Foreskin keratinocyte (primary cell): ENCODE measurements at places on chromosomes 6 and 20. TPM values are rescaled to one million over a fixed set of nuclear protein-coding genes. Genes with fewer than 3 reads are reported as not detected.

The FRS3 gene
- 2.7 and 2.8 TPM in 2 replicates for polyA plus RNA-seq

The TMC2 gene
- polyA plus RNA-seq = not detected in 2 replicates

The RANBP9 gene
- 14.4 and 15.2 TPM in 2 replicates for polyA plus RNA-seq

The OR2B2 gene
- not detected in 2 replicates for polyA plus RNA-seq

The ARHGAP18 gene
- 12.4 and 15.7 TPM in 2 replicates for polyA plus RNA-seq

The BTN1A1 gene
- not detected in 2 replicates for polyA plus RNA-seq

The CTAGE9 gene
- not detected in 2 replicates for polyA plus RNA-seq

The ELOVL4 gene
- 4.7 and 5.2 TPM in 2 replicates for polyA plus RNA-seq

The FAM83B gene
- polyA plus RNA-seq = 1.1 and 1.9 TPM in 2 replicates

The PDSS2 gene
- polyA plus RNA-seq = 8.7 and 9.2 TPM in 2 replicates

The ULBP1 gene
- 0.93 and 2.9 TPM in 2 replicates for polyA plus RNA-seq

The RCAN2 gene
- polyA plus RNA-seq = not detected in 2 replicates

The PRICKLE4 gene
- polyA plus RNA-seq = 0.18 and 0.55 TPM in 2 replicates

The CGA gene
- not detected in 2 replicates for polyA plus RNA-seq

The ARMH2 gene
- polyA plus RNA-seq = not detected in 2 replicates

The MYCT1 gene
- not detected in 2 replicates for polyA plus RNA-seq

The LY6G6F gene
- polyA plus RNA-seq = not detected in 2 replicates
